ENCODE measurements at places on chromosomes 12 and 14. TPM values are rescaled to one million over a fixed set of nuclear protein-coding genes. Genes with fewer than 3 reads are reported as not detected.

DNA sequence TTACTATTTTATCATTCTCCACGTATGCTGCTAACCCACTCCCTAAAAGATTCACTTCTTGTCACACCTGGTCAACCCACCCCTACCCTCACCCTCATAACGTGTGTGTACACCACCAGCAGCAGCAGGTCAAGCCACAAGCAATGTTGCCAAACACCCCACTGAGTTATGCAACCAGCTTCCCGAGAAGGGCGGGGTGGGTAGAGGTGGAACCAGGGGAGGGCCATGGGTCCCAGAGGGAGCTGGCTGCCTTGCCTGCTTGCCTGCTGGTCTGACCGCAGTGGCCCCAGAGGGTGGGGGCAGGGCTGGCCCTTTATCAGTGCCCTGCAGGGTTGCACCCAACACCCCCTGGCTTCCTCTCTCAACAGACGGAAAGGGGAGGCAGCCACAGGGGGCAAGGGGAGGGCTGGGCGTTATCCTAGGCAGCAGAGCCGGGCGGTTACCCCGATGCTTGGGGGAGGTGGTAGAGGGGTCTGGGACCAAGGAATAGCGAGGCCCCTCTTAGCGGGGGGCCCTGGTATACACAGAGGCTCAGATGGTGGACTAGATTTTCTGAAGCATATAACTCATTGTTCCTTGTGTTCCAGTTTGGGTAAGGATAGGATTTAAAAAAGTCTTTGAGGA, 3.5 kb upstream of the NFE2 start:
- H3K4me1 ChIP-seq = peaks cover 8% of the 10 kb centered on the region
- H3K27ac ChIP-seq = no peak overlapping the region
- DNase-seq = peak; percentile 93
- H3K4me3 ChIP-seq = no peak overlapping the region
- no peaks in the 10 kb centered on the region for H3K36me3 ChIP-seq
- peaks cover 11% of the 10 kb centered on the region for H3K27me3 ChIP-seq

GRCh38 chr14:89342049-89342448, 75.0 kb downstream of the FOXN3 start:
- H3K4me3 ChIP-seq = no peak overlapping the region
- no peak overlapping the region for H3K27ac ChIP-seq
- DNase-seq = no peak

GRCh38 chr12:79769860-79770485, 79.2 kb upstream of the PAWR start:
- H3K27me3 ChIP-seq = no peaks in the 10 kb centered on the region
- H3K4me1 ChIP-seq = peaks cover 20% of the 10 kb centered on the region
- no peak for DNase-seq
- H3K36me3 ChIP-seq = no peaks in the 10 kb centered on the region
- H3K27ac ChIP-seq = no peak overlapping the region

Gene NFE2
- 3.8 TPM for total RNA-seq

Data from esophagus muscularis mucosa (tissue), 4 donors.